NCI-H1436 (cell line): ENCODE measurements at places on chromosomes 7 and 10.
A peak's percentile ranks its signal among the peaks of the same experiment; 100 is the strongest.

DNA sequence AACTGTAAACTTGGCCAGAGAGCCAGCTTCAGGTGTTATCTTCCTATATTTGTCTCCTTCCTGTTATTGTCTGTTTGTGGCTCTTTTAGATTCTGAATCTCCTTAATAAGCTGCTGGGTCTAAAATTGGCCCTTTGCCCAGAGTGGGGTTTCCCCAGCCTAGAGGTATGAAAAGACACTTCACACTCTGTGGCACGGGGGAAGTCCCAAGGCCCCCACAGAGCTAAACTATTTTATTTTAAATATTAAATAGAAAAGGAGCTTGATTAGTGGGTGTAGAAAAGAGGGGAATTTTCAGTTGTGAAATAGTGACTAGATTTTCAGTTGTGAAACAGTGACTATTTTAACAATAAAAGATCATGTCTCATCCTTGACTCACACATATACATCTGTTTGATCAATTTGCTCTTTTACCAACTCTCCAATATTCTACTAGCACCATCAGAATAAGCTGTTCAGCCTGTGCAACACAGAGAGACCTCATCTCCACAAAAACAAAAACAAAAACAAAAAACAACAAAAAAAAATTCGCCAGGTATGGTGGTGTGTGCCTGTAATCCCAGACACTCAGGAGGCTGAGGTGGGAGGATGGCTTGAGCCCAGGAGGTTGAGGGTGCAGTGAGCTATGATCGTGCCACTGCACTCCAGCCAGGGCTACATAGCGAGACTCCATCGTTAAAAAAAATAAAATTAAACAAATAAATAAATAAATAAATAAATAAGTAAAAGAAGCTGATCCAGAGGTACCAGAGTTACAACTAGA, 24.9 kb upstream of the ADO start:
- DNase-seq: no peak

DNA sequence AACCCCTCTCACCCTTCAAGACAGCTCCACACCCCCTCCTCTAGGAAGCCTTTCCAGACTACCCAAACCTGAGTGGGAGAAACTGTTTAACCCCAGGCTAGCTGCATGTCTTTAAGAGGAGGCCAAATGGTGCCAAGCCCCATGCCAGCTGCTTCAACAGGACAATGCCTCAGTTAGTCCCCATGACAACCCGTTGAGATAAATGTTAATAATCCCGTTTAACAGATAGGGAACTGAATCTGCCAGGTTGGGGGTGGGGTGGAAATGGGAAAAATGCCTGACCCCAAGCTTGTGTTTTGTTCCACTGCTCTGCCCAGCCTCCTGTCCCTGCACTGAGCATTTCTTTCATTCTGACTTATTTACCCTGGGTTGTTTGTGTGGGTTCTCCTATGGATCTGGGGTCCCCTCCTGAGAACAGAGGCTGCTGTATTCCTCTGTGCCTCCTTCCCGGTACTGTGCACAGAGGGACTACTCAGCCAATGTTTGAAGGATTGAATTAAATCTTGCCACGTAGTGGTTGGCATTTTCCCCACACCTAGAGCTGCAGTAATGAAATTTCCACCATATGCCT, 452.6 kb upstream of the ZMIZ1 start:
- DNase-seq: no peak

DNA sequence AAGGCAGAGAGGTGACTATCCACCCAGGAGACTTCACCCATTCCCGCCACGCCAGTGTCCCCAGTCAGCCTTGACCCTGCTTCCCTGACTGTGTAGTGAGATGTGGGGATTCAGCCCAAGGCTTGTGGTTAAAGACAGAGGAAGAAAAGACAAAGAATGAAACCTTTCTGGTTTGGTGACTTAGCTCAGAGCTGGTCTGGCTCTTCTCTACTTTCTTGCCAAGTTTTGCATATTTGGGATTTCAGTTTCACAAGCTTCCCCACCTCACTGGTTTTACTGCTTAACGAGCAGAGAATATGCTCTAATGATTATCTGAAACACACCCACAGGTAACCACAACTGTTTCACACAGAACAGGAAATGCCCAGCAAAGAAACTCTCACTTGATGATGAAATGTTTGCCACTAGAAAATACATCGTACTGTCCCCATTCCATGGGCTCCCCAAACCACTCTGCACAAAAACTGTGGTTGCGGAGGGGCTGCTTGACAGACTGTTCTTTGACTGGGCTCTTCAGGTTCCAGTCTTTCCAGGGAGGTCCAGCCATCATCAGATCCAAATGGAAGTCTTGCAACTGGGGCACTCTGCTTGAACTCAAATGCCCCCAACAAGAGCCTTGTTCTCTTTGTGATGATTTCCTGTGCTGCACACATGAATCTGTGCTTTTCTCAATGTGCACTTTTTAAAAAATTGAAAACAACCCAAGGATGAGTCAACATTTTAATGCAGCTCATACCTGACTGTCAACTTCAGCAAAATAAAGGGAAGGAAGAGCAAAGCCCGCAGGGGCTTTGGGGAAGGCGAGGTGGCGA, 95.5 kb downstream of the CTBP2 start:
- no peak for DNase-seq

DNA sequence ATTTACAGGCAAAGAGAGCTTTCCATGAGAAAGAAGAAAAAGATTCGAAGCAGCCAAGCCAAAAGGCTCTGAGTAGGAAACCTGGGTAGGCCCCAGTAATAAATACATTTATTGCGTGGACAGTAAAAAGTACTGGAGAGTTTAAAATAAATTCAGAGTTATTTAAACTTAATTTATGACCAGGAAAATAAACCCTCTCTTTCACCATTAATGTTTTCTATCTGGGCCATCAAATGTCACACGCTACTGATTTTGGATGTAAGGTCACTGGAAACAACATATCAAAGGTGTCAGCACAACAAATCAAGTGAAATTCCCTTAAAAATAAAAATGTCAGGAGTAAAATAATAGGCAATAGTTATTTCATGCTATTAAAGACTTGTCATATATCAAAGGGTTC, 264.0 kb downstream of the SKAP2 start:
- DNase-seq: no peak

DNA sequence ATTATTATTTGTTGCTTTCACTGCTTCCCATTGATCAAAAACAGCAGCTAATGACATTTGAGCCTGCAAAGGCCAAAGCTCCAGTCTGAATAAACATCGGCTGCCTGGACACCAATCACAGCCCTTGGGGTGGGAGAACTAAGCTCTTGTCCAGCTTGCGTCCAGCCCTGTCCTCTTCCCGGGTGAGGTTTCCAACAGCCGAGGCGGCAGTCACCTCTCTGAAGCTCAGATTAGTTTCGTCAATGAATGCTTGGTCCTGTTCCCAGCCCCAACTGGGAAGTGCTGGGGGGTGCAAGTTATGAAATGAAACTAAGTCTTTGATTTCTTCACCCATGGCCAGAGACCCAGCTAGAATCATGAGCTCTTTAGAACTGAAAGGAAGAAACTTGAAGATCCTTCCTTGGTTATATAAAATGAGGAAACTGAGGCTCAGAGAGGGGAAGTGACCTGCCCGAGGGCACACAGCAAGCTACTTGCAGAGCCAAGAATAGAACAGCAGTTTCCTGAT, 114.0 kb upstream of the TCF7L2 start:
- DNase-seq: no peak

GRCh38 chr10:77313066-77313750, 324.4 kb downstream of the KCNMA1 start:
- no peak for DNase-seq

DNA sequence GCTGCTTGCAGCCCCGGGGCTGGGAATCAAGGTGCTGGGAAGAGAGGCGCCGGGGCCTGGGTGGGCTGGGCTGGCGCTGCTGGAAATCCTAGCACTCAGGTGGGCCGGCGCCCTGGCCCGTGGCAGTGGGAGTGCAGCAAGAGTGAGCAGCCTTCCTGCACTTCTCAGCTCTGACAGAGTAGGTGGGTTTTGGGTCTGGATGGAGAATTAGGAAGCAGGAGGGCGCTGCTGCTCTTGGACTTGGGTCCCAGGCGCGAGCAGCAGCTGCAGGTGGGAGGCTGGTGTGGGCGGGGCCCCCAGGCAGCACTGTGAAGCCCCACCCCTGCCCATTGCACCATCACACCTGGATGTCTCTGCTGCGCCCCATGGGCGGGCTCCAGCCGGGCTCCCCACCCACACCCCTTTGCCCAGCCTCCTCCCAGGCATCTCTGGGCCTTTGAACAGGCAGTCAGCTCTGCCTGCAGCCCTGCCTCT, 6.0 kb downstream of the BRI3 start:
- peak; percentile 55 for DNase-seq

DNA sequence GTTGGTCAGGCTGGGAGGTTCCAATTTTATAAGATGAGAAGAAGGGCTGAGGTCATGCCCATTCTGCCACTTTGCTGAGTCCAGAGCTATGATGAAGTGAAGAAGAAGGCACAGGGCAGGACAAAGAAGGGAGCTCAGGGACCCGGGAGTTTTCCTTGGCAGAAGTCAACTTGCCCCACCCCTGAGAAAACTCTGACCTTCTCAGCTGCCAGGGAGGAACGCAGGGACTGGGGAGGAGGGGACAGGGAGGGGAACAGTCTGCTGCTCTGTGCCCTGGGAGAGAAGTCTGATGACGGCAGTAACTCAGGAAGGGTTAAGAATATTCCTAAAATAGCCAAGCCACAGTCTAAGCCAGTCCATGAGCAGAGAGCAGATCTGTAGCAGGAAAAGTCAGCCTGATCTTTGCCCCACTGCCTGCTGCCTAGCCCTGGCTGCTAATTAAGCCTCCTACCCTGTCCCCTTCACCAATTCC, 11.7 kb downstream of the ADIRF start:
- DNase-seq: no peak

GRCh38 chr10:123399276-123399839, 245.2 kb downstream of the BUB3 start:
- no peak for DNase-seq

DNA sequence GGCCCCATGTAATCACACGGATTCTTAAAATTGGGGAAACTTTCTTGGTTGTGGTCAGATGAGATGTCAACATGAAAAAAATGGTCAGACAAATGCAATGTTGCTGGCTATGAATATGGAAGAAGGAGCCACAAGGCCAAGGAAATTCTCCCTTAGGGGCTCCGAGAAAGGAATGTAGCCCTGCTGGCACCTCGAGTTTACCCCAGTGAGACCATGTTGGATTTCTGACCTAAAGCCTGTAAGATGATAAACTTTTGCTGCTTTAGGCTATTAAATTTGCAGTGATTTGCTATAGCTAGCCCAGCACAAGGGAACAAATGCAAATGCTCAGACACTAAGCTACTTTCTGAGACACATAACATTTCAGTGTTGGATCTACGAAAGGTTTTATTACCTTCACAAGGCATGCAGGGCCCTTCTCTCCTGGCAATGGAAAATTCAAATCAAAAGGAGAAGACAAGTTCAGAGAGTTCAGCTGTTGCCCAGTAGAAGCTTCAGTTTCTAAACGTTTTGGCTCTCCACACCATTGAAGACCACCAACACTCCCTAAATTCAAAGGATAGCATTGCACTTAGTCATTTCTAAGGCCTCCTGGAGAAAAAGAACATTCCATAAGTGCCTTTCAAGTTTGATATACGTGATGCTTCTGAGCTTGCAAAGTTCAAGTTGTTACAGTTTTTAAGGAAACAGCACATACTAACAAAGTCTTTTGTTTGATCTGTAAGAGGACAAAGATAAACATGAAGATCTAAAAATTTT, 23.4 kb downstream of the MCMBP start:
- DNase-seq: no peak

DNA sequence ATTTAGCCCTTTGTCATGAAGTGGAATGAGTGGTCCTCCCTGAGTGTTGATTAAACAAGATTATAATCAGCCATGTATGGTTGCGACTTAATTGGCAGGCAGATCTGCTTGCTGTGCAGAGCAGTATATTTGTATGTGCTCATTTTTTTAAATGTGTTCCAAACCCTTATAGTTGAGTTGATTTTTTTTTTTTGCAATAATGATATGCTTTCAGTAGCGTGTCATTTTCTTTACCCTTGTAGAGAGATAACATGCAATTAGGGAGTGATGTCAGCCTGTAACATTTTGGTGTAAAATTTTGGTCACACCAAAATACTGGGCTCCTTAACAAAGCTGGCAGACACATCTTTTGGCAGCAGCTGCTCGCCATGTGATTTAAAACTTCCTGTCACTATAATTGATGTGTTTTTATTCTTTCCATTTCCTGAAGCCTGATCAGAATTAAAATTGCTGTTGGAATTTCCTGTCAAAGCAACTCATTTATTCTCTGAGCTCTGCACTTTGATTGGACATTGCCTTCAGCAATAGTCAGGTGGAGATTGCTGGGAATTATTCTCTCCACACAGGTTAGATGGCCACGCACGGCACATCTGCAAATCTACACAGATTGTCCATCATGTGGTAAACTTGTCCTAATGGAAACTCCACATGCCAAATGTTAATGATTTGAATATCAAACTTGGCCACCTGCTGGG, 125.3 kb downstream of the DYNC1I1 start:
- peak; percentile 81 for DNase-seq

GRCh38 chr10:43906490-43906889, 257.8 kb upstream of the ZNF32 start:
- DNase-seq: no peak

DNA sequence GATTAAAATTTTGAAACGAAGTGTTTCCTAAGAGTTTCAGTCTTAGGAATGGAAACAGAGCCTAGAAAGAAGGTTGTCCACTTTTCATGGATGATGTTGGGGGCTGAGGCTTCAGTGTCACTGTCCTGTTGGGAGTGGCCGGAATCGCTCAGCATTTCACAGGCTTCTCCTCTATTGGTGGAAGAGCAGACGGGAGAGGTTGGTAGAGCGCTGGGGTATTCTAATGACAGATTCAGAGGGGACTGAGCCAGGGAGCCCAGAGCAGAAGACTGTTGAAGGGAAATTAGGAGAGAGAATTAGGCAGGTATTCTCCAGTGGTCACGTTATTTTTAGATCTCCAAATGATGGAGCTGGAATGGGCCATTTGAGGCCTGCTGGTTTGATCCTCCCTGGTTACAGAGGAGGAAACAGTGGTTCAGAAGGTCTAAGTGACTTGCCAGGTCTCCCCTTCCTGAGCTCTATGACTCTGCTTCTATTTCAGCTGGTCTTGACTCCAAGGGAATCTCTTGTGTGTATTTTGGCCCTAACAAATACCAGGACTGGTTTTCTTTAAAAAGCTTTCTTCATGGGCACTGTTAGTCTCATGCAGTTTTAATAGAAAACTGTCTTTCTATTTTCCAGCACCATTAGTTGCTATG, 35.7 kb upstream of the EEPD1 start:
- no peak for DNase-seq

GRCh38 chr10:71004176-71005075, 116.1 kb upstream of the PCBD1 start:
- DNase-seq: no peak

DNA sequence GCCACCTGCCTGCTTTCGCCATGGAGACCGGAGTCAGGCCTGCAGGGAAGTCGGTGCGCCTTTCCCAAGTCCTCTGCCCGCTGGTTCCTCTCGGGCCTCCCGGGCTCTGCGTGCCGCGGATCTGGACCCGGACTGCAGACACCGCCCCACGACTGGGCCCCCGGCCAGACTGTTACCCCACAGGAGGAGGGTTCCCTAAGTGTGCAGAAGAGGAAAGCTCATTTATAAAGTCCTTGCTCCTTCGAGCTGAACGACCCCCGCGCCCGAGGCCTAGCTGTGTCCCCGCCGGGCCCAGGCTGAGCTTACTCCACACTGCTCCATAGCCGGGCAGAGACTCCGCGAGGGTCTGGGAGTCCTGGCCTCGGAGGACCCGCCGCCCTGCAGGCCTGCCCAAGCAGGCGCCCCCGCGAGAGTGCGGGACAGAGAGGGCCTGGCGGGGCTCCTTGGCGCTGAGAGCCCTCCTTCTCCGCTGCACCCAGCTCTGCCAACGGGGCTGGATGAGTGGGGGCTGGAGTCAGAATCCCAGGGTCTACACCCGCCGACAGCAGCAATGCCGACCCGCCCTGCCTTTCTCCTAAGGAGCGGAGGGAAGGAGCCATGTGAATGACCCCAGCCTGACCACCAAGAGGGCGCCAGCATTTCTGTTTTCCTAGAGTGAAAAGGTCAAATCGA, 8.3 kb downstream of the EN2 start:
- no peak for DNase-seq
